Caki2 (cell line): ENCODE measurements at places on chromosomes 7 and 10. TPM values are rescaled to one million over a fixed set of nuclear protein-coding genes. Genes with fewer than 3 reads are reported as not detected.

- no peak for DNase-seq
Observed at GRCh38 chr10:70167246-70167645, 3.1 kb downstream of the SAR1A start.

- no peak for DNase-seq
Observed at GRCh38 chr10:20955355-20955893, 58.3 kb upstream of the NEBL start.

DNA sequence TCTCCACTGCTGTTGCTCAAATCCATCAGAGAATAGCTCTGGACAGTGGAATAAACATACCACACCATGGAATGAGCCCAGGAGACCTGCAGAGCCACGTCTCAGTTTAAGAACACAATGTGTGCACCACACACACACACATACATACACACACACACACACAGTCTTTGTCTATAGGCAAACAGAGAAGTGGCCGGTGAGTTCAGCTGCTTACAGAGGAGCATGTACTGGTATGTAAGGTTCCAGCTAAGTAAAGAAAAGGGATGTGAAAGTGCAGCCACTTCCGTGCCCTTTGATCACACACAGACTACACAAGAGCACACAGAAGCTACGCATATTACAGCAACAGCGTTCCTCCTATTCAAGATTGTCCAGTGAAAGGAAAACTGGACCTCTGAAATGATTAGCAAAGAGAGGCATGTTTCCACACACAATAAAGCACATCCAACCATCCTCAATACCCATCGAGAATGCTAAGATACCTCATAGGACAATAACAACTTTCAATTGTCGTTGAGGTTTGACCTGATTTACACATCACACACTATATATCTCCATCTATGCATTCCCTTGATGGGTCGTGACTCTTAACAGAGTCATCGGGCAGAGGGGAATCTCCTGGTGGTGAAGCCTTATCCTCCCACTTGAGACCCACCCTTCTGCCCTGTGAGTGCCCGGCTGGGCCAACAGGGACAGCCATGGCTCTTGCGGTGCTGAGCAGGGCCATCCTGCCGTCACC, 23.6 kb downstream of the SLC35B4 start:
- no peak for DNase-seq

GRCh38 chr7:92296235-92296634, 50.5 kb downstream of the ANKIB1 start:
- no peak for DNase-seq

GRCh38 chr7:92834507-92835260, 1.7 kb downstream of the CDK6 start:
- DNase-seq = peak; percentile 50

DNA sequence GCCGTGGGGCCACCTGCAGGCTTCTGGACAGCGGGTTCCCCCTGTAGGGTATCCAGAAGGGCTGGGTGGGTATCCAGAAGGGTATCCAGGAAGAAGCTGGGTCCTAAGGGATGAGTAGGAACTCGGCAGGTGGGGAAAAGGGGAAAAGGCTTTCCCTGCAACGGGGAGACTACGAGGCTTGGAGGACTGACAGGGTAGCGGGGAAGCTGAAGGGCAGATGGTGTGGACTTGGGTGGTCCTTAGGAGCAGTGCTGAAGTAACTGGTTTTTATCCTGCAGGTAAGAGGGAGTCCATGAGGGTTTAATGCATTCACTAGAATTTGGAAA, 525 bp downstream of the UBE2D4 start:
- DNase-seq = no peak

DNA sequence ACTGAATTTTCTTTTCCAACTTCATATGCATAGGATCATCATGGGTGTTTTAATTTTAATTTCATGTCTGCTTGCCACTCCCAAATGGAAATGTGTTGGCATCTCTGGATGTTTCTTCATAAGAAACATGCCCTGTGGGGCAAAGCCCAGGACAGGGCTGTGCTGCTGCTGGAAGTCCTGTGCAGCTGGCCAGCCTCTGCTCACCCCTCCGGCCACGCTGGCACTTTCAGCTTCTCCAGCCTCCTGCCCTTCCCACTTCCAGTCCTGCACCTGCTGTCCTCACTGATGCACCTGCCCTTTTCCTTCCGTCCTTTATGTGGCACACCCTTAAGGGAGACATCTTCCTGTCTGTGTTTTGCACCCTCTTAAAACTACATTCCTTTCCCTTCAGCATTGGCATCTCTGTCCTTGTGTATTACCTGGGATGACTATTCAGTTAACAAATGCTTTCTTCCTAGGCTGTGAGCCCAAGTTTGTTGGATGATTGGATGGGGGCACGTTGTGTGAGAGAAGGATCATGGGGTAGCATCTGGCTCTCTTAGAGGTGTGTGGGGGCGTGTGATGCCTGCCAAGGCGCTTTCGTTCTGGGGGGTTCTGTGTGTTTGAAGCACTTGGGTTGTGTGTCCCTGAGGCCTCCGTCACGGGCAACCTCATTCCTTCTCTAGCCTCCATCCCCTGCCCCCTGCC, 56.8 kb downstream of the TCF7L2 start:
- DNase-seq = no peak

DNA sequence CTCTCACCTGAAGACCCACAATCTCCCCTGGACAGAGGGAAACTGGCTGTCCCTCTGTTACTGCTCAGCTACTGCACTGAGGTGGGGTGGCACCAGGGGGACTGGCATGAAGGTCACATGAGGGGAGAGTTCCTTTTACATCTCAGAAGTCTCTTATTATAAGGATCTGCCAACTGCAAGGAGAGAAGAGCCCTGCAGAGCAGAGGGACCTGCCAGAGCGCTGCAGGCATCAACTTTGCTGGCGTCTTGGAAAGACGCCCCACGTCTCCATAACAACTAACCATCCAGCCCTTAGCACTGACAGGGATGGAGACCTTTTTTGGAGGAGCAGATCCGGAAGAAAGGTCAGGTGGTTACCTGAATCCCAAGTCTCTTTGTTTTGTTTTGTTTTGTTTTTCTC, 218.6 kb downstream of the KCNMA1 start:
- no peak for DNase-seq

- no peak for DNase-seq
Observed at GRCh38 chr7:111438369-111439289, 123.7 kb downstream of the IMMP2L start.

DNA sequence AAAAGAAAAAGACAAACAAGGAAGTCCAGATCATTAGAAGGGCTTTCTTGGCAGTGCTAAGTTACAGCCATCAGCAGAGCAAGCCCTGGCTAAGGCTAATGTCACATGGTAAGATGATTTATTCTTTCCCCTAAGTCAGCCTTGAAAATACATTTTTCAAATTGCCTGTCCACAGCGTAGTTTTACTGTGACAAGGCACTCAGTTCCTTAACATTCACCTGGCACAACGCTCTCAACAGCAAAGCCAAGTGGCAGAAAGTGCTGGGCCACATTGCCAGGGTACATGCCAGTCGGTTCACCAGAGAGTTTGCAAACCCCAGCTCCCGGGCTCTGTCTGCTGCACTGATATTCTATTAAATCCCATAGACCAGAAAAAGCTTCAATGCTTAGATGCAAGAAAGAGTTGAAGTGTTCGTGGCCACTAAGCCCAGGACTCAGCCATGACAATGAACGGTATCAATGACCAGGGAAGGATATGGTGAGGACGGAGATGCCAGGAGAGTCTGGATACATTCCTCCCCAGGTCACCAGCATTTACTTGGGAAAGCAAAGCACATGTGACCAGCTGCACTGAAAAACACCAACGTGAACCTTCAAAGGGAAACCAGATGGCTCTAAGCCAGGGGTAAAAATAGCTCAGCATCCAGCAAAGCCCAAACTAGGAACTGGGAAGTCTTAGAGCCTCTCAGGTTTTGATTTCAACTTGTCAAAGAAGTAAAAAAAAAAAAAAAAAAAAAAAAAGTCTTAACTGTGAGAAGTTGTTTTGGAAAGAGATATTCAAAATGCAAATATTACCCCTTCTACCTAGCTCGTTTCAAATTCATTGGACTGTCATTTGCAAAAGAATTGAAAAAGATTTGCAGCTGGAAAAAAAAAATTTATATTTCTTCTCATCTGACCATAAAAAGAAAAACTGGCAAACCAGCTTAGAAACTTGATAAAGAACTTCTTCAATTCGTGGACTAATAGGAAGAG, 23.9 kb upstream of the MPP7 start:
- DNase-seq = no peak

DNA sequence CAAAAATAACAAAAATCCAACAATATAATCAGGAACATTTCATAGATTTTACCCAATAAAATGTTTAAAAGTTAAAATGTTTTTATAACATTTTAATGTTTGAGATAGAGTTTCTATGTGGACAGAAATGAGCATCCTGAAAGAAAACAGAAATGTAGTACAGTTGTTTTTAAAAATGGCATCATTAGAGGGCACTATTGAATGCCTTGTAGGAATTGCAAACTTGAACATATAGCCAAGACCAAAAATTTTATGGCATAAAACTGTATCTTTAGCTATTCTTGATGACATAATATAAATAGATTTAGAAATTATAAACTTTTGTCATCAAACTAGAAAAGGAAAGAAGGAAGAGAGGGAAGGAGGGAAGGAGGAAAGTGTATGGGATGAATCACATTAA, 1372.7 kb downstream of the GATA3 start:
- no peak for DNase-seq

DNA sequence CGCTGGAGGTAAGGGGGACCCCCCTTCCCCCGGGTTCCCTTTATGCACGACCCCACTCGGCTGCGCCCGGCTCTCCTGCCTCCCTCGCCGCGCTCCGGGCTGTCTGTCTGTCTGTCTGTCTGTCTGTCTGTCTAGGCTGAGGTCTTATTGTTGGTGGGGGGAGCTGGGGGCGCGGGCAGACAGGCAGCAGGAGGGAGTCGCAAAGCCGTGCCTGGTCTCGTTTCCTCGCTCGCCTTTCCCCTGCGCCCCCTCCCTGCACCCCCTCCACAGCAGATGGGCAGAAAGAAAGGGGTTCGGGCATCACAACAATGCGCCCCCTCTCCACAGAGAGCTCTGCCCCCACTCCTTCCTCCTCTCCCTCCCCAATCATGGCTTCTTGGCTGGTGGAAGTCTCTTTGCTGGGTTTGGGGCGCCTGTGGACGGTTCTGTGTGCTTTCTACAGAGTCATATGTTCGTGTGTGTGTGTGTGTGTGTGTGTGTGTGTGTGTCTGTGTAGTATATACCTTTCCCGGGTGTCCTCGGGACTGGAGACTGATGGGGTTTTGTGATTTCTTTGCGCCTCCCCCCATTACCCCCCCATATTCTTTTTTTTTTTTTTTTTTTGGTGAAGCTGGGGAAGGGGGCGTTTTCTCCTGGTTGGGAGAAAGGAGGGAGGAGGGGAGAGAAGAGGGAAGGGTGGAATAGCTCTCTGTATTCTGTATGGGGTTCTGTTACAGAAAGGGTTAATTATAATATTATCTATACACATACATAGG, 1.9 kb downstream of the AUTS2 start:
- DNase-seq = peak; percentile 2

DNA sequence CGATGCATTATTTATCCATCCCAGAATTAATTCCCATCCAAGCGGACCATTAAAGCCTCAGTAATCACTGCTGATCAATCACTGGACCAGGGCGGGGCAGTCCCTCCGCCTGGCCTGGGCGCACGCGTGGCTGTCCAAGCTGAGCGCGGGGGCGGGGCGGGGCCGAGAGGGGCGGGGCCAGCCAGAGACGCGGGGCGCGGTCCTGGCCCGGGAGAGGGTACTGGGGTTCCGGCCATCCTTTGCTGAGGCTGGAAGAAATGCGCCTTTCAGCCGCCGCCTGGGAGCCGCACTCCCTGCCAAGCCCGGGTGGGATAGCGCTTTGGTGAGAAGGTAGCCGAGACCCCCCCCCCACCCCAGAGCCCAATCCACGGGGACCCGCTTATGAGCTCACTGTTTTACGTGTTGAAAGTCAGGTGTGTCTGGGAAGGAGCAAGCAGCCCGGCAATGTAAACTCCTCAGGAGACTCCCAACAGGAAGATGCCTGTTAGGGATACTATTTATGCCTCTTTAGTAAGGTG, at the start of gene ARHGAP22:
TSS of gene ARHGAP22 (minus strand) at position 83 of the 518 bp plus-strand sequence. CDS start 277 bp downstream, outside the sequence.
- DNase-seq = peak; percentile 43

- DNase-seq = no peak
Observed at GRCh38 chr10:42938351-42938750, 138.5 kb upstream of the RET start.

DNA sequence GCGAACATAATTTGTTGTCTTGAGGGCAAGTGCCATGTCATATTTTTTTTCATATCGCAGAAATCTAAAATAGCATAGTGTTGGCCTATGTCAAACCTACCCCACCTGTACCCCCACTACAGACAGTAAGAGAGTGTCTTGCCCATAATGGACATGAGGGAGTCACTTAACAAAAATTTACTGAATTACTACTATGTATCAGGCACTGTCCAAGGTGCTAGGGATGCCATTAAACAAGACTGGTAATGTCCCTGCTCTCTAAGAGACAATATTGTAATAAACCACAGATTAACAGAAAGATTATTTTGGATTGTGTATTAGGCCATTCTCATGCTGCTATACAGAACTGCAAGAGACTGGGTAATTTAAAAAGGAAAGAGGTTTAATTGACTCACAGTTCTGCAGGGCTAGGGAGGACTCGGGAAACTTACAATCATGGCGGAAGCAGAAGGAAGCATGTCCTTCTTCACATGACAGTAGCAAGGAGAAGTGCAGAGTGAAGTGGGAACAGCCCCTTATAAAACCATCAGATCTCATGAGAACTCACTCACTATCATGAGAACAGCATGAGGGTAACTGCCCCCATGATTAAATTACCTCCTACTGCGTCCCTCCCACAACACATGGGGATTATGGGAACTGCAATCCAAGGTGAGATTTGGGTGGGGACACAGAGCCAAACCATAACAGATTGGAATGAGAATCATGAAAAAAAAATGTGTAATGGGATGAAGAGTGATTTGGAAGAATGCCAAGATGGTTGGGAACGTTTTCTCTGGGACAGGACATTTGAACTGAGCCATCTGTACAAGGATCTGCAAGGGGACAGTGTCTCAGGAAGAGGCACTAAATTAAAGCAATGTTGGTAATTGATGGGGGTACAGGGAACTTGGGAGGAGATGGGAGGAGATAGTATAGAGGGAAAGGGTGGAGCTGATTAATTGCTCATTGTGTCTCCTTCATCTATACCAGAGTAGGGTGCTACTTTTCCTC, 108.5 kb downstream of the FAM107B start:
- no peak for DNase-seq

The RGR gene
- total RNA-seq = not detected in 2 replicates

The LIPK gene
- not detected in 2 replicates for total RNA-seq

The HMX3 gene
- not detected in 2 replicates for total RNA-seq

The CCL24 gene
- total RNA-seq = not detected in 2 replicates

The NPTX2 gene
- 38.3 and 40.5 TPM in 2 replicates for total RNA-seq

The EVX1 gene
- total RNA-seq = not detected in 2 replicates

The CPA4 gene
- 11.6 and 23.1 TPM in 2 replicates for total RNA-seq

The COL17A1 gene
- total RNA-seq = 0.03 TPM in 1 of 2 replicates, not detected in the other

The ZNF679 gene
- not detected in 2 replicates for total RNA-seq

The FAM13C gene
- total RNA-seq = not detected in 2 replicates
